ENCODE measurements at places on chromosomes 4 and X.

DNA sequence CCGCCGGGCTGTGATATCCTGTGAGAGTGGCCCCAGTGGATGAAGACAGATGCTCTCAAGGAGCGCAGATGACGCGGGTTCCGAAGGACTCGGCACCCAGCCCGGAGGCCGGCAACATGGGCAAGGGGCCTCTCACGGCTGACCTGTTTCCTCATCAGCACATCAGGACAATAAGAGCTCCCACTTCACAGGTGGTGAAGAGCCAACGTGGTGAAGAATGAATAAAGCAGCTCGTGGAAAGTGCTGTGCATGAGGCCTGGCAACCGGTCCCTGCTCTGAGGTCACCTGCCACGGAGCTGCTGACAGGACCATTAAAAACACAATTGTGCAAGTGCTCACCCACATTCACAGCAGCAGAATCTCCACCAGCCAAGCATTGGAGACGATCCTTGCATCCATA lies 22.9 kb downstream of the ABLIM2 start:
- DNase-seq: no peak

DNA sequence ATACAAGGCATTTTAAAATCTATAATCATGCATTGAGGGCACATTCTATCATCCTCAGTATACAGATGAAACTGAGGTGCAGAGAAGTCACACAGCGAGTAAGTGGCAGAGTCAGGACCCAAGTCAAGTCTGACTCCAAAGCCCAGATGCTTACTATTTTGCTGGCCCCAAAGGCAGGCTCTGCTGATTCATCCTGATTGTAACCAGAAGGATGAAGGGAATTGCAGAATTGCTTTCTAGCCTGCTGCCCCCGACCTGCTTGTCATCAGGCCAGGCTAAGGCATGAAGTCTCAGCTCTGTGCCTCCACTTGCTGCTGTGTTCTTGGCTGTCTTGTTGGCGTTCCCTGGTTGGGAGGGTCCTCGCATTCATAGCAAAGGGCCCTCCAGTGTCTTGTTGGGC lies 62.7 kb downstream of the SLC9A6 start:
- DNase-seq: no peak

GRCh38 chr4:148735432-148736155 lies 293.4 kb upstream of the NR3C2 start:
- no peak for DNase-seq

GRCh38 chr4:150371869-150372268 lies 210.1 kb upstream of the MAB21L2 start:
- DNase-seq: no peak

DNA sequence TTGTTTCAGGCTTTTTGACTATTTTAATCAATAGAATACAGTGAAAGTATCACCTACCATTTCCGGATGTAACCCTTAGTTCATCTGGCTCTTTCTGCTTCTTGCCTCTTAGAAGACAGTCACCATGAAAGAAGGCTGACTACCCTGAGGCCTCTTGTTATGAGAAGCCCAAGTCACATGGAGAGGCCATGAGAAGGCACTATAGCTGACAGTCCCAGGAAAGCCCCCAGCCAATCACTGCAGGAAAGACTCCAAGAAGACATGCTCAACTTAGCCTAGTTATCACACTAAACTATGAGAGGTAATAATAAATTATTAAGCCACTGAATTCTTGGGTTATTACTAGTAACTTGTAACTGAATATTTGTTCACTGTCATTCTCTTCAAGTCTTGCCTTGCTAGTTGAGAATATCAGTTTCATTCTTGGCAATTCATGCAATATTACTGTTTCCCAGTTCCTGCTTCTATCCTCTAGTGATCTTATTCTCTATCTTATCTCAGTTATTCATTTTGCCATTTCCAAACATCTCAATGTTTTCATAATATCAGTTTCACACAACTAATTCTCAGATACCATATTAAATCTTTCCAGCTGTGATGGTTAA lies 57.1 kb upstream of the GUCY1A1 start:
- no peak for DNase-seq

GRCh38 chr4:159390648-159391047 lies 287.8 kb downstream of the RAPGEF2 start:
- no peak for DNase-seq

GRCh38 chr4:124389591-124389990 lies 322.9 kb downstream of the ANKRD50 start:
- DNase-seq: no peak

DNA sequence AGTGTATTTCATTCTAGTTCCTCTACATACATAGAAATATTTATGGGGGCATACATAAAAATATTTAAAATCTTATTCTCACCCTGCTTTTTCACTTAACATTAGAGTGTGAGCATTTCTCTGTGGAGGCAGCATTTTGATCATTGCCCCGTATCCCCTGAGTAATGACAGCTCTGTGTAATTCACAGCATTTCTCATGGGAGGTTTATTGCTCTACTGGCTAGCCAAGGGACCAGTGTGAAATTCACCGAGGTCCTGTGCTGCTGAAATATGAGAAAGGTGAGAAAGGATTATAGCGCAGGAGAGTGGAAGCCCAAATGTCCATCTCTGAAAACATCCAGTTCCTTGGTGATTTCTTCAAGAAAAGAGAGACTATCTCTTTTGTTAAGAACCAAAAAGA lies 22.9 kb downstream of the PDGFC start:
- DNase-seq: no peak

GRCh38 chr4:10011277-10011676 lies 10.0 kb downstream of the SLC2A9 start:
- DNase-seq: no peak

DNA sequence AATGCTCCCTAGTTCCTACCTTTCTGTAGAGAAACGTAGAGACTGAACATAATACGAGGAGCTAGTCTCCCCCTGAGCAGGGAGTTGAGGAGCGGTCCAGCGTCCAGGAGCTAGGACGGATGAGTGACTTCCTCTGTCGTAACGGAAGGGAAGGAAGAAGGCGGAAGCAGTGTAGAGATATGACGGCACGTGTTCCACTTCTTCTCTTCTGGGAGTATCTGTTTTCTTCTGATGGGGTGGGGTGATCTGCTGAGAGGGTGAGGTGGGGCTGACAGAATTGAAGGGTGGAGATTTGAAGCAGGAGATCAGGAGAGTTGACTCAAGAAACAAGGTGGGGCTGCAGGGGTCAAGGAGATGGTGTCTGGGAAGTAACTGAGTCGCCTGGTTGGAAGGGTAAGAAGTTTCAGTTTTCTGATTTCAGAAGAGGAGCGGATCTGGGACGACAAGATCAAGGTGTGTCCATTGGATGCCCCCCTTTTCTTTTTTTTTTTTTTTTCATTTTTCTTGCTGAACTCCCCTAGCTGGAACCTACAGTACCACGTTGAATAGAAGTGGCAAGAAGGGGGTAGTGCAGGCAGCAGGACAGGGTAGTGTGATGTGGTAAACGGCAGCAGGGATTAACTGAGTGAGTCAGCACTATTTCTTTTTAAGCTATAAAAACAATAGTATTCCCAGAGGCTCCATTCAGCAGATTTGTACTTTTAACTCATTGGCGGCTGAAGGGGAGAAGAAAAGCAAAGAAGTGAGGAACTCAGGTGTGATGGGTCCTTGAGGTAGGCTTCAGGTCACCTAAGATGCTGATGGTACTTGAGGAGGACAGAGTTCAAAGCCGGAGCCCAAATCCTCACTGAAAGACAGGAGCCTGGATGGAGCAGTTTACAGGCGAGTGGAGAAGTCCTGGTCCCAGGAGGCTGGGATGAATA lies 50.8 kb upstream of the SETD7 start:
- DNase-seq: no peak

GRCh38 chr4:14749910-14750309 lies 252.4 kb upstream of the CPEB2 start:
- DNase-seq: no peak

DNA sequence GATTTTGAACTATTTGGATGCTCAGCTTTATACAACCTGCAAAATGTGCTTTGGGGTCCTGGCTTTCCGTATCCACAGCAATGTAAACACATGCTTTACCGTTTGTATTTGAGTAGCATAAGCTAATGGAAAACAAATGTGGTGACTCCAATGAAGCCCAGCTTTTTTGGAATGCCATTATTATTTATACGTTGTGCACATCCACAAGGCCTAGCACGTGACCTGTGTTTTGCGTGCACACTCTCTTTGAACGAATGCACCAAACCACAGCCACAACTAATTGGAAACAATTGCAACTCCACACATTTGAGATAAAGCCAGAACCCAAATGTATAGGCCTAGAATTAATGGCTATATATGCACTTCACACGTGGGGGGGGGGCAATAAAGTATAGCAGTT lies 189.5 kb upstream of the GPC4 start:
- DNase-seq: no peak

DNA sequence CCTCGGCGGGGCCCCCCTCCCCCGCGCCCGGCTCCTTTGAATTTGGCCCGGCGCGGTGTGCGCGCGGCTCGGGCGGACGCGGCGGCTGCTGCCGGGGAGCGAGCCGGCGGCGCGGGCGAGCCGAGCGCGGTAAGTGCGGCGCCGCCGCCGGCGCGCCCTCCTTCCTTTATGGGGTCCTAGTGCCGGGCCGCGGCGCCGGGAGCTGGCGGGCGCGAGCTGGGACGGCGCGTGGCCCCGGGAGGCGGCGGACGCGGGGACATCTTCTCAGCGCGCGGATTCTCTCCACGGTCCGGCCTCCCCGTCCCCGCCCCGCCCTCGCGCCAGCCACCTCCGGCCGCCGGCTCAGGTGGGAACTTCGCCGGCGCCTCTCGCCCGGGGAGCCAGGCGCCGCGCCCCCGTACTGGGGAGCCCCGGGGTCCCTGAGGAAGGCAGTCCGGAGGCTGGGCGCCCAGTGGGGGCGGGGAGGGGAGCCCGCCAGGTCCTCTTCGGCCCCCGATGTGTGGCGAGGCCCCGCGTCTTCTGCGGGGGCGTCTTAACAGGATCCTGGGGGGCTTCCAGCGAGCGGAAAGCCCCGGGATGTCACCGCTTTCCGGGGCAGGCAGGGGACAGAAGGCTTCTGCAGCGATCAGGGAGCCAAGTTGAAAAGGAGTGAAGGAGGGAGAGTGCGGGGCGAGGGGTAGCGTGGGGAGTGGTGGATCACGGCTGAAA lies 98.4 kb upstream of the TENM3 start:
- no peak for DNase-seq

- no peak for DNase-seq
Observed at GRCh38 chrX:33589316-33589715, 378.0 kb upstream of the DMD start.

GRCh38 chr4:98930311-98930865 lies 1.5 kb upstream of the EIF4E start:
- DNase-seq: no peak

GRCh38 chrX:54825716-54826438 lies 18.3 kb downstream of the MAGED2 start:
- DNase-seq: no peak

DNA sequence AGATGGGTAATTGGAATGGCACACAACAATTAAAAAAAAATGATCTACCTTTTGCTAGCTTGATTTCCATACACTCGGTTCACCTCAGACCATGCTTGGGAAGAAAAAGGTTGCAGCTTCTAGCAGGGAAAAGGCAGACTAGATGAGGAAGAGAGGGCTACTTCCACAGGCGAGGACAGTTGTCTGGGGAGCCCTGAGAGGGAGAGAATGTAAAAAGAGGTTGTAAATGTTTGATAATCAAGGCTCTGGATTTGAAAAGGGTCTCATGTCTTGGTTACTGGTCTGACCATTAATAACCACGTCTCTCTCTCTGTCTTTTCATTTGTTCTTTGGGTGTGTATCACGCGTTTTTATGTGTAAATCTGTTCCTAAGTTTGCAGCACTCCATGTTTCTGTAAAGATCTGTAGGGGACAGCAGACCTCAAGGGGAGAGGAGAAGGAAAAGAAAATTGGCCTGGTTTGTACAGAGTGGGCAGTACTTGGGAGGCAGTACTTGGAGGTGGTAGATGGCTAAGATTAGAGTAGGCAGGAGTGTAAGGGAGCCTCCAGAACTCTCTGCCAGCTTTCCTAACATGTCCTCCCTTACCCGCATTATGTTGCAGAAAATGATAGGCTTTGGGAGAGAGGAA lies 750 bp downstream of the ARMCX5 start:
- no peak for DNase-seq

- DNase-seq: no peak
Observed at GRCh38 chrX:150879855-150880807, 18.3 kb downstream of the CD99L2 start.

- DNase-seq: no peak
Observed at GRCh38 chrX:120857240-120857639, 18.4 kb downstream of the CT47B1 start.

DNA sequence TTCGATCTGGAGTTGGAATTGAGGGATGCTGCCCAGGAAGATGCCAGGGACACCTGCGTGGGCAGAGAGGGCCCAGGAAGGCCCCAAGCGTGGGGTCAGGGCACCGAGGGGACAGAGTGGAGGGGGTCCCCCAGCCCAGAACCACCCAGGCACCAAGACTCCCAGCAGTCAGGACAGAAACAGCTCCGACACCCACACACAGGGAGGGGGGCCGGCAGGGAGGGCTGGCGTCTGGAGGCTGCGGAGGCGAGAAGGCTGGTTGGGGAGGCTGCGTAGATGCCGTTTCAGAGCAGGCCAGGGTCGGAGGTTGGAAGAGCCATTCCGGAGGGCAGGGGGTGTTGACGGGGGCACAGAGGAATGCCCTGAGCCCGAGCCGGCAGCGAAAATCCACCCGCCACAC lies 23.6 kb downstream of the ATP5ME start:
- DNase-seq: no peak

DNA sequence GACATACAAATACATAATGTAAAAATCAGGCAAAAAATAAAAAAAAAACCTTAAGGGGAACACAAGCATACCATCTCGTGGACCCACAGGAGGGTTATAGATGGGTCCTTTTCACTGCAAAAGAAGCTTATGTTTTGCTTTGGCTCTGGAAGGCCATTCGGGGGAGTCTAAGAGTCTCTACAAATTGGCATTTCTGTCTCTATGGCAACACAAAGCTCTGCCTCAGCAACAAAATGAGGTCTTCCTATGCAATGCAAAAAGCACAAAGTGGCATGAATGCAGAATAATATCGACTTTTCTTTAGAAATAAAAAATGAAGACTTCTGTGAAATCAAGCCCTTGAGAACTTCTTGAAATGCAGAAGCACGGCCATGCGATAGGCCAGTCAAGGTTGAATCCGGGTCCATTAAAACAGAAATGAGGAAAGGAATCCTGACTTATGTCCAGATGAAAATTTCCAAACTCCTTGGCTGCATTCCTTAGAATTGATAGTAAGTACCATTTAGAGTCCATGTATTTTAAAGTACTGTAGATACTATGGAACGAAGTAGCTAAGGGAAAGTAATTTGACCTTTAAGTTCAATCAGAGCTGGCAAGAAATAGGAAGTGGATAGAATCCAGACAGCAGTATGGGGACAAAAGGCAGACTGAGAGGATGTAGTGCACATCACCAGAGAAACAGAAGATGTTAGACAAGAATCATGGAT lies 63.7 kb upstream of the PDLIM3 start:
- no peak for DNase-seq

GRCh38 chr4:152679414-152680281 lies at the start of gene TMEM154:
TMEM154 (minus strand) TSS chr4:152679997; CDS start chr4:152679933, 64 bp downstream.
- peak; percentile 19 for DNase-seq

GRCh38 chr4:184536881-184537248 lies 62.5 kb upstream of the IRF2 start:
- no peak for DNase-seq

- DNase-seq: no peak
Observed at GRCh38 chr4:48162162-48162561, 28.1 kb upstream of the TXK start.

Measured in stimulated activated CD4-positive, alpha-beta T cell treated with anti-CD3 and anti-CD28 coated beads, Interleukin-15, amount 100 ng/mL, for 1 hour (primary cell).